ENCODE measurements at places on chromosomes 16 and 17. TPM values are rescaled to one million over a fixed set of nuclear protein-coding genes. Genes with fewer than 3 reads are reported as not detected.

DNA sequence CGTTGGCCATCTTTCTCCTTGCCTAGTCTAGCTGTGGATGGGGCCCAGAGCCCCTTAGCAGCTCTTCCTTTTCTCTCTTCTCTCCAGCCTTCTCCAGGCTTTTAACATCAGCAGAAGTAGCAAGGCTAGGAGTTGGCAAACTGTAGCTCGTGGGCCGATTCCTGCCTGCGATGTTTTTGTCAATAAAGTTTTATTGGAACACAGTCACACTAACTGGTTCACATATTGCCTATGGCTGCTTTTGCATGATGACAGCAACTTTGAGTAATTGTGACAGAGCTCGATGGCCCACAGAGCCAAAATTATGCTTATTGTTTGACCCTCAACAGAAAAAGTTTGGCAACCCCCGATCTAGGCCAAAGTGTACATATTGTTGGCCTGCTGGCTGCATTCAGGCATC is 199.9 kb downstream of the RBFOX1 start:
- no peaks in the 10 kb centered on the region for H3K4me1 ChIP-seq
- no peaks in the 10 kb centered on the region for H3K27me3 ChIP-seq
- no peaks in the 10 kb centered on the region for H3K36me3 ChIP-seq
- no peak for DNase-seq
- H3K27ac ChIP-seq: no peak overlapping the region

DNA sequence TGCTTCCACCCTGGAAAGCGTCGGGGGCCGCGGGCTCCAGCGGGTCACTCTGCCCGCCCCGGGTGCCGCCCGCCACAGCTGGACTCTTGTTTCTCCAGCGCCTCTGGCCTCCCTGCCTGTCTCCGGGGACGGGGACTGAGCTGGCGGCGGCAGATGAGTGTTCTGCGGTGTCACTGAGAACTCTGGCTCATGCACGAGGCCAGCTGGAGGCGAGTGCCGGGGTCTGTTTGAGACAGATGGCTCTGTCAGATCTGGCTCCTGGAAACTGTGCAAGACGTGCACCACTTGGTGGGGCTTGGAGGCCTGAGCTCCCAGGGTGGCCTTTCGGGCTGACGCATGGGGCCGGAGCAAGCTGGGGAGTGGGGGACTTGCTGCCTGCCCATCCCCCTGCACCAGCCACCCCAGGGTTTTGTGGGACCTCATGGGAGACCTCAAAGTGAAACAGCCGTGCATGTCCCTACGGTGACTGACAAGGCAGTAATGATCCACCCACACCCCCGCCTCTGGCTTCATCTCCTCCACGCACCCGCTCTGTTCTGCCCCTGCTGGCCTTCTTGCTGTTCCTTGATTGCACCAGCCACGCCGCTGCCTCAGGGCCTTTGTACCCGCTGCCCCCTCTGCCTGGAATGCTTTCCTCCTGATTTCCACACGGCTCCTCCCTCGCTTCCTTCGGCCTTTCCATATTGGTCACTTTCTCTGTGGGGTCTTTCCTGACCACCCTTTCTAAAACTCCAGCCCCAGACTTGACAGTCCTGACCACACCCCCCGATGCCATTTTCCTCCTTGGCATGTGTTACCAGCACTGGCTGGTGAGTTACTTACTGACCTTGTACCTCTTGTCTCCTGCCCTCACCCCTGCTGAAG is 174.9 kb upstream of the CIBAR2 start:
- no peaks in the 10 kb centered on the region for H3K4me1 ChIP-seq
- H3K27me3 ChIP-seq: no peaks in the 10 kb centered on the region
- DNase-seq: no peak
- H3K27ac ChIP-seq: no peak overlapping the region
- no peak overlapping the region for H3K4me3 ChIP-seq

- H3K27ac ChIP-seq: no peak overlapping the region
- no peaks in the 10 kb centered on the region for H3K36me3 ChIP-seq
- DNase-seq: no peak
- no peaks in the 10 kb centered on the region for H3K4me1 ChIP-seq
- H3K27me3 ChIP-seq: no peaks in the 10 kb centered on the region
These were observed 8.0 kb upstream of the KRTAP2-4 start for GRCh38 chr17:41073676-41074075.

DNA sequence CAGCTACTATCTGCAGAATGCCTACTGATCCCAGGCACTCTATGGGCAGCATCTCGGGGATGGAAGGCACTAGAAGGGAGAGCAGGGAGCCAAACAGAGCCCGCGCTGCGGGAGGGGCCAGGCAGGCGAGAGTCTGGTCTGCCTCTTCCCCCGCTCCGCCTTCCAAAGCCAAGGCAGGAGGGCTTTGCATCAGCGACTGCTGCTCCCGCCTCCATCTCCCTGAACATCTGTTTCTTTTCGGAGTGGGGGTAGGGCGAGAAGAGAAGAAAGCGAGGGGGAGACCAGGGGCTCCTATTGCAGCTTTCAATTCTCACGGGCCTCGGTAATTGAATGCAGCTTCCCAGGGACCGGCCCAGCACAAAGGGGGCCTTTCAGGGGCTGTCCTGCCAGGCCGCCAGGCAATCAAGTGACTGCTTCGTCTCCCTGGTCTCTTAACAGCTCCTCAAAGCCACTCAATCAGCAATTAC is 31.4 kb upstream of the CDC42EP4 start:
- H3K4me3 ChIP-seq: no peak overlapping the region
- no peaks in the 10 kb centered on the region for H3K27me3 ChIP-seq
- H3K36me3 ChIP-seq: no peaks in the 10 kb centered on the region
- DNase-seq: no peak
- peaks cover 19% of the 10 kb centered on the region for H3K4me1 ChIP-seq
- H3K27ac ChIP-seq: peak overlapping the region; percentile 25

- peaks cover 5% of the 10 kb centered on the region for H3K36me3 ChIP-seq
- H3K4me3 ChIP-seq: no peak overlapping the region
- no peaks in the 10 kb centered on the region for H3K27me3 ChIP-seq
- peak overlapping the region; percentile 87 for H3K27ac ChIP-seq
- H3K4me1 ChIP-seq: peaks cover 6% of the 10 kb centered on the region
These were observed 94.4 kb downstream of the AATF start for GRCh38 chr17:37043201-37043600.

- DNase-seq: no peak
- H3K27me3 ChIP-seq: no peaks in the 10 kb centered on the region
- H3K4me1 ChIP-seq: peaks cover 29% of the 10 kb centered on the region
- H3K27ac ChIP-seq: no peak overlapping the region
- peaks cover 40% of the 10 kb centered on the region for H3K36me3 ChIP-seq
- peak overlapping the region; percentile 93 for H3K4me3 ChIP-seq
These were observed 1.4 kb downstream of the UBE2I start for GRCh38 chr16:1310832-1311200.

DNA sequence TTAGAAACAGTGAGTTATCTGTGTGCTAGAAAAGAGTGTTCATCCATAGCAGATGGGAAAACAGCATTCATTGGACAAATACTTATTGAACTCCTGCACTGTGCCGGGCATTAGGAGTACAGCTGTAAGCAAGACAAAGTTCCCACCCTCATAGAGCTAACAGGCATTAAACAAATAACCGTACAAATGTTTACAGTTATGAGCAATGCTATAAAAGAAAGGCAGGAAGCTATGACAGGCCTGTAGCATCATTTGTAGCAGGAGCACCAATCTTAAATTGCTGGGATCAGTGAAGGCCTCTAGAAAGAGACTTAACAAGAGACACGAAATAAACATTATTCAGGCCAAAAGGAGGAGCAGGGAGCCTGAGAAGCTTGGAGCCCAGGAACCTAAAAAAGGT is 15.6 kb downstream of the SDR42E1 start:
- H3K36me3 ChIP-seq: peaks cover 6% of the 10 kb centered on the region
- no peak for DNase-seq
- H3K27ac ChIP-seq: no peak overlapping the region
- H3K4me3 ChIP-seq: no peak overlapping the region

- no peak overlapping the region for H3K4me3 ChIP-seq
- no peak for DNase-seq
- no peaks in the 10 kb centered on the region for H3K4me1 ChIP-seq
- H3K36me3 ChIP-seq: peaks cover 56% of the 10 kb centered on the region
- H3K27me3 ChIP-seq: no peaks in the 10 kb centered on the region
- no peak overlapping the region for H3K27ac ChIP-seq
These were observed 14.8 kb downstream of the UNK start for GRCh38 chr17:75799402-75799801.

DNA sequence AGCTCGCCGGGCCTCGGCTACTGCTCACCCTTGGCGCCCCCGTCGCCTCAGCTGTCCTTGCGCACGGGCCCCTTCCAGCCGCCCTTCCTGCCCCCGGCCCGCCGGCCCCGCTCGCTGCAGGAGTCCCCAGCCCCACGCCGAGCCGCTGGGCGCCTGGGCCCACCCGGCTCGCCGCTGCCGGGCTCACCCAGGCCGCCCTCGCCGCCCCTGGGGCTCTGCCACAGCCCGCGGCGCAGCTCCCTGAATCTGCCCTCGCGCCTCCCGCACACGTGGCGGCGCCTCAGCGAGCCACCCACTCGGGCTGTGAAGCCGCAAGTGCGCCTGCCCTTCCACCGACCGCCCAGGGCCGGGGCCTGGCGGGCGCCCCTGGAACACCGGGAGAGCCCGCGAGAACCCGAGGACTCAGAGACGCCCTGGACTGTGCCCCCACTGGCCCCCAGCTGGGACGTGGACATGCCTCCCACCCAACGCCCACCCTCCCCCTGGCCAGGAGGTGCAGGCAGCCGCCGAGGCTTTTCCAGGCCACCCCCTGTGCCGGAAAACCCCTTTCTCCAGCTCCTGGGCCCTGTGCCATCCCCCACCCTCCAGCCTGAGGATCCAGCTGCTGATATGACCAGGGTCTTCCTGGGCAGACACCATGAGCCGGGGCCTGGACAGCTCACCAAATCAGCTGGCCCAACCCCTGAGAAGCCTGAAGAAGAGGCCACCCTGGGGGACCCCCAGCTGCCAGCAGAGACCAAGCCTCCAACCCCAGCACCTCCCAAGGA is 12.8 kb downstream of the MYO15A start:
- H3K4me3 ChIP-seq: no peak overlapping the region
- H3K36me3 ChIP-seq: no peaks in the 10 kb centered on the region
- H3K4me1 ChIP-seq: no peaks in the 10 kb centered on the region
- no peak for DNase-seq

- no peaks in the 10 kb centered on the region for H3K27me3 ChIP-seq
- peaks cover 11% of the 10 kb centered on the region for H3K4me1 ChIP-seq
- no peak overlapping the region for H3K4me3 ChIP-seq
- H3K36me3 ChIP-seq: no peaks in the 10 kb centered on the region
These were observed 42.5 kb downstream of the DNAH17 start for GRCh38 chr17:78534492-78535272.

GRCh38 chr17:45646288-45646988 is 137.7 kb upstream of the CRHR1 start:
- no peaks in the 10 kb centered on the region for H3K4me1 ChIP-seq
- no peak for DNase-seq
- no peaks in the 10 kb centered on the region for H3K36me3 ChIP-seq

GRCh38 chr17:75288770-75289114 is 491 bp downstream of the SLC25A19 start:
- H3K4me3 ChIP-seq: peak overlapping the region; percentile 76
- no peak for DNase-seq
- no peaks in the 10 kb centered on the region for H3K27me3 ChIP-seq
- peak overlapping the region; percentile 81 for H3K27ac ChIP-seq

DNA sequence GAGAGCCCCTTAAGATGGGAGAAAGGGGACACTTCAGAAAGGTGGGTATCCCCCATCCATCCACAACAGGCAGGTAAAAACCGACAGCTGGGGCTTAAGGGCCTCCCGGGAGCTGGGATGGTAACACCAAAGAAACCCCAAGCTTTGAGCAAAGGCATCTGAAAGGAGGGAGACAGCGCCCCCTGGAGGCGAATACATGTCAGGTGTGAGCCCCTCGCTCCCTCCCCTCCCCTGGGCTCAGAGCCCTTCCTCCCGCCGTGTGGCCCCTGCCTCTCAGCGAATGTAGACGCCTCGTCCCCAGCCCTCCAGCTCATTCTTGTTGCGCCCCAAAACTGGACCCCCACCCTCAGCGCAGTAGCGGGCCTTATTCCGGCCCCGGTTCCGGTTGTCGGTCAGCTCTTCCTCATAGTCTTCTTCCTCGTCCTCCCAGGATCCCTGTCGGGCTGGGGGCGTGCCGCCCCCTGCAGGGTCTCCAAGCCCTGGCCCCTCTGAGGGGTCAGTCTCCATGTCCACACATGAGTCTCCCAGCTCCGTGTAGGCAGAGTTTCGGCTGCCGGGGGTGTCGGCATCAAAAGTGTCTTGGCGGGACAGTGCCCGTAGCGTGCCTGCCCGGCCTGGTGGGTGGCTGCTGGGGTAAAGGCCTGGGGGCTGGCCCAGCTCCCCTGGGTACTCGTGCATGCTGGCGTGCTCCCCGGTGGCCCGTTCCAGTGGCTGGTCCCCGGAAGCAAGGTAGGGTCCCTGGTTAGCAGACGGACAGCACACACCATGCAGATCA is 9.1 kb upstream of the ARL5C start:
- H3K27ac ChIP-seq: no peak overlapping the region
- H3K27me3 ChIP-seq: no peaks in the 10 kb centered on the region
- H3K36me3 ChIP-seq: peaks cover 38% of the 10 kb centered on the region

- peaks cover 25% of the 10 kb centered on the region for H3K27me3 ChIP-seq
- no peaks in the 10 kb centered on the region for H3K36me3 ChIP-seq
- peaks cover 4% of the 10 kb centered on the region for H3K4me1 ChIP-seq
- H3K27ac ChIP-seq: peak overlapping the region; percentile 65
- H3K4me3 ChIP-seq: peak overlapping the region; percentile 52
These were observed 25.7 kb upstream of the SLC47A1 start for GRCh38 chr17:19507775-19508576.

DNA sequence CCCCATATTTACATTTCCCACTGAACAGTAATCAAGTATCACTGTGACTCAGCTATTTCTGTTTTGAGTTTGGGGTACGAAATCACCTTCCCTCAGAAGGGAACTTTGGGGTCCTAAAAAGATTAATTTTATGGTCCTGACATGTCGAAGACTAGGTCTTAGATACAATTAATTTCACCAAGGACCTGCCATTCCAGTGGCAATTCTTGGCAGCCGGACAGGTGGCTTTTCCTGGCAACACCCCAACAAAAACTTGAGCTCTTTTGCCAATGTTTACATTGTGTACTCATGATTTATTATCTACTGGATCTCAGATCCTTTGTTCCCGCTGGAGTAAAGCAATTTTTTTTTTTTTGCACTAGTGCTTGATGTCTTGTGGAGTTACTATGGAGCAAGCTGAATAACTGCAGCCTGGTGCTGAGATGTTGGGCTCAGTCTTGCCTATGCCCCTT is 14.4 kb downstream of the SLFN5 start:
- H3K4me1 ChIP-seq: peaks cover 6% of the 10 kb centered on the region
- no peak for DNase-seq
- no peak overlapping the region for H3K4me3 ChIP-seq
- no peak overlapping the region for H3K27ac ChIP-seq
- peaks cover 36% of the 10 kb centered on the region for H3K36me3 ChIP-seq

DNA sequence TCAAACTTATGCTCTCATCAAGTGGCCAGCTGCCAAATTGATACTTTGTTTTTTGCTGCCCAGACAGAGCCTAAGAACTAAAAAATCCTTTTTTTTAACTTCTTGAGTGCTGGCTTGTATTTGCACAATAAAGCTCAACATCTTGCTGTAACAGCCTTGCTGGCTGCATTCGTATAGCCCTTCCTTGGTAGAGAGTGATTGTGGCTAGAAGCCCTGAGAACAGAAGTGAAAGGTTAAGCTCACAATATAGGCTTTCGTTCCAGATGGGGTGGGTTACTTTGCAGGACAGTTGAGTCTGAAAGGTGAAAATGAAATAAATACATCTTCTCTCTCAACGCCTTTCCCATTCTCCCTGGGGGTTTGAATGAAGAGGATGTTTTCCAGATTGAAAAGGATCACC is 278.8 kb downstream of the HS3ST3B1 start:
- H3K4me1 ChIP-seq: no peaks in the 10 kb centered on the region
- DNase-seq: no peak
- H3K4me3 ChIP-seq: no peak overlapping the region

Gene ITGB4
- total RNA-seq: 4.3 TPM

Gene OR3A3
- not detected for total RNA-seq

Gene KRT39
- total RNA-seq: not detected

Measured in thymus (tissue), 14 donors.